Stimulated activated CD8-positive, alpha-beta memory T cell treated with anti-CD3 and anti-CD28 coated beads, Interleukin-7, amount 100 ng/mL, for 1 hour (primary cell): ENCODE measurements at places on chromosomes 2 and 18.
A peak's percentile ranks its signal among the peaks of the same experiment; 100 is the strongest.

DNA sequence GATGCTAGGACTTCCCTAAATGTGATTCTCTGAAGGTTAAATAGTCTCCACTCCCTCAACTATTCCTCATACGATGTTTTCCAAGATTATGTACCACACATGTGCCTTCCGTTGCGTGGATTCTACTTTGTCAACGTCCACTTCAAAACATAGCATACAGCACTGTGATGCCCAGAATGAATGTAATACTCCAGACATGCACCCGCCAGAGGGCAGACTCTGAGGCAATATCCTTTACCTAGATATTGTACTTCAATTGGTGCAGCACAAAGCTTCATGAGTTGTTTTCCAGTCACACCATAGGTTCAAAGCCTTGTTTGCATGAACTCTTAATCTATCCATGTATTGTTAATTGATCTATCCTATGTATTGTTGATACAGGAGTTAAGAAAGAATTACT is 201.0 kb upstream of the NABP1 start:
- DNase-seq: no peak

GRCh38 chr2:7953195-7953594 is 728.7 kb upstream of the ID2 start:
- no peak for DNase-seq

DNA sequence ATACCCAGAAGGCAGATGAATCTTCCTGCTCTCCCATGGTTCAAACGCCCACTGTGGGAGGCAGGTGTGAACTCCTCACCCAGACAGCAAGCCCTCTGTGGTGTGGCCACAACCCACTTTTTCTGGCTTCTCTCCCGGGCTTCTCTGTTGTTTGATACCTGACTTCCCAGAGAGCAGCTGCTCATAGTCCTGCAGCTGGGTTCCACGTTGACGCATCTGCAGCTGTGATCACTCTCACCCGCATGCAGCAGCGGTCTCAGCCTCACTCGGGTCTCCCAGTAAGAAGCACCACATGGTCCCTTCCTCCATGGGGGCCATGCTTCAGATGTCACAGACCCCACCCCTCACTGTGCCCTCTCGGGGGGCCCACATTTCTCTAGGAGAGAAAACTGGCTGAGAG is 3.5 kb downstream of the ASPRV1 start:
- no peak for DNase-seq

- DNase-seq: no peak
Measured at GRCh38 chr18:41600693-41601391, 354.2 kb upstream of the PIK3C3 start.

GRCh38 chr2:121197369-121198091 is 87.5 kb downstream of the TFCP2L1 start:
- no peak for DNase-seq

DNA sequence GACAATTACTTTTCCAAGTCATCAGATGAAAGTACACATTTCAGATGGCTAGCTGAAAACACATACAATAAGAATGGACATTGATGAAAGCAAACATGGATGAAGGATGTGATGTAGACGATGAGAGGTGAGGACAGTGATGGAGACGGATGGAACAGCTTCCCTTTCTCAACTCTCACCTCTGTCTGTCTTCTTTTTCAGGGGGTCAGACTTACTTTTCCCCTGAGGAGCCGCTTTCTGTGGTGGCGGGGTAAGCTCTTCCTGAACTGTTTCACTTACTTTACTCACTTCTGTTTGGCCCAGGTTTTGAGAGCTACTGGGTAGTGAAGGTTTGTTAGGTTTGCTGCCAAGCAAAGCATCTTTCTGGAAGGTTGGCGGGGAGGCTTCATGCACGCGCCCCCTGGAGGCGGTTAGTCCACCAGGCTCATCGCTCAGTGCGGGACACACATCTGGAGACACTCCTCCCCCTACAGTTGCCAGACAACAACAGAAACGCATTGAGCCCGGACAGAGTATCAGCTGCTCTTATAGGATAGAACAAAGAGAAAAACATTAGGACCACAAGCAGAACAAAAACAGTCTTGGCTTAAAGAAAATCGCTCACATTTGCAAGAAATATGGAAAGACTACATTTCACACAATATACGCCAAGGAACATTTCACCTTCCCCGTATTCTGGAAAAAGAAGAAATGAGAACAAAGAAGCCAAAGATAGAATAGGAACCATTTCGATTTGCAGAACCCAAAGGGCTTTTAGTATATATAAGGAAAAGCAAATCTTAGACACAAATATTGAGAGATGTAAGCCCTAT is 90.5 kb downstream of the MYOM1 start:
- DNase-seq: peak; percentile 72

DNA sequence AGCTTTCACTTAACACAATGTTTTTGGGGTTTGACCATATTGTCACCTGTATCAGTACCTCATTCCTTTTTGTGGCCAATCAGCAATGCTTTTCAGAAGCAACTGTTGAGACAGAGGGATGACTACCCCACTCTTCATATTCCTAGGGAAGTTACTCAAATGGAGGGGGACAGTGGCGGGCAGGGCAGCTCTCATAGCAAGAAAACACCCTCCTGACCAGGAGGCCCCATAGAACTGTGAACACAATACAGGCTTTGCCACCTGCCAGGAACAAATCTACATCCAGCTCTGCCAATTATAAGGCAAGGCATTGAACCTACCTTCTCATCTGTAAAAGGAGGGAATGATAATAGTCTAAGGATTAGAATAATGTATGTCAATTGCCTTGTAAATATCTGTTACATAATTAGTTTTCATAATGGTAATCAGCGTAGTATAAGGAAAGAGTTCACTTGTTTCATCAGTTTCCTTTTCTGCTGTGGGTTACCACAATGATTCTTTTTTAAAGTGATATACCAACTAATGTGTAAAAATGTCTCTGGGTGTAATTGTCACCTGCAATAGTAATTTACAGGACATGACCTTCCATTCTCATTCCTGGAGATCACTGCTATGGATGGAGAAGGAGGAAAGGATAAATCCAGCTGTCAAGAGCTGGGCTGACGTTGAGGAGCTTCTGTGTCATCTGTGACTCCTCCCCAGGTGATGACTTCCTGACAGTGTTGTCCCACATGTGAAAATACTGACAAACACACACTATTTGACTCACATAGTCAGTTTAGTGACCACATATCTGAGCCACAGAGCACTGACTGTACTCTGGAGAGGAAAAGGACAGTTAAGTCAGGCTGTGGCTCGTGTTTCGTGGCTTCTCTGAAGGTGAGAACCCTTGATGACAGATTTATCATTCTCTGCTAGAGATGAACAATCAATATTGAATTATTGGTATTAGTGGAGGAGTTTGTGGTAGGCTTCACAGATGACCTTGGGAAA is 13.5 kb downstream of the ALPK2 start:
- DNase-seq: peak; percentile 18

- DNase-seq: no peak
Measured at GRCh38 chr2:201349601-201350000, 7.5 kb downstream of the FLACC1 start.

GRCh38 chr18:10029711-10030110 is 115.9 kb downstream of the VAPA start:
- DNase-seq: no peak

DNA sequence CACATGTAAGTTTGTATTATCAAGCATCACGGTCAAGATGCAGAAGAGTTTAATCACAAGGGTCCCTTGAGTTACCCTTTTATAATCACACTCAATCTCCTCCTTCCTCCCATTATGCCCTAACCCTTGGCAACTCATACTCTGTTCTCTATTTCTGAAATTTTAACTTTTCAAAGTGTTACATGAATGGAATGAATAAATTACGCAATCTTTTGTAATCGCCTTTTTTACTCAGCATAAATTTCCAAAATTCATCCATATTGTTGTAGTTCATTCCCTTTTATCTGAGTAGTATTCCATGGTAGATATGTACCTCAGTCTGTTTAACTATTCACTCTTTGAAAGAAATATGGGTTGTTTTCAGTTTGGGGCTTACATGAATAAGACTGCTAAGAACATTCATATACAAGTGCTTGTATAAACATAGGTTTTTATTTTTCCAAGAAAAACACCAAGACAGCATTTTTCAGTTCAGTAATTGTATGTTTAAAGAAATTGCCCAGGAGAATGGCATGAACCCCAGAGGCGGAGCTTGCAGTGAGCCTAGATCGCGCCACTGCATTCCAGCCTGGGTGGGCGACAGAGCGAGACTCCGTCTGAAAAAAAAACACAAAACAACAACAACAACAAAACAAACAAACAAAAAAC is 430.9 kb upstream of the KCNH7 start:
- DNase-seq: no peak

GRCh38 chr2:80527119-80527518 is 222.6 kb upstream of the LRRTM1 start:
- no peak for DNase-seq

- DNase-seq: no peak
Measured at GRCh38 chr2:102041351-102041750, 49.6 kb downstream of the IL1R2 start.

- DNase-seq: no peak
Measured at GRCh38 chr2:887639-888038, 63.0 kb upstream of the SNTG2 start.

DNA sequence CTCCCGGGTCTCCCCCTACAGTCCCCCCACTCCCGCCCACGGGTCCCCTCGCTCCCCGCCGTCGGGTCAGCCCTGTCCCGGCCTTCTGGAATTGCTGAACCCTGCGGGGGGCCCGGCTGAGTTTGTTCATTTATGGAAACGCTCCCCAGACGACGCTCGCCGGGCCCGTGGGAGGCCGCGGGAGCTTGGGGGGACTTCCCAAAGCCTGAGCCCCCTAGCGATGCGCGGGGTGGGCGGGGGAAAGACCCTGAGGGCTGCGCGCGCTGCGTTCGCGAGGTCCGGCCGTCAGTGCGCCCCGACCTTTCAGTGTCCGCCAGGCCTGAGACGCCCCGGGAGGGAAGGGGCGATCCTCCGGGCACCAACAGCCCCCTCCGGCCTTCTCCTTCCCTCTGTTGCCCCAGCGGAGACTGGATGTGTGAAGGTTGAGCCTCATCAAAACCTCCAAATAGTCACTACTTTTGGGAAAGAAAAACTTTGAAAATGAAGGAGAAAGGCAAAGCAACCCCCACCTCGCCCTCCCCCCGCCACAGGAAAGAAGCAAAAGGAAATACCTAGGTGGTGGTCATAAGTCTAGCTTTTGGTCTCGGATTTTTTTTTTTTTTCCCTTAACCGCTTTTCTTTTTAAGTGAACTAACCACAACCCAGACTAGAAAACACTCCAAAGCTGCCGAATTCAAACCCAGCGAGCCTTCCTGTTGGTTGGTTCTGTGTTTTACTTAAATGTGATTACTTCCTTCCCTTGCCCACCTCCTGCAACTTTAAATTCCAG is 509 bp upstream of the CYS1 start:
- no peak for DNase-seq

GRCh38 chr18:32049393-32050171 is 31.0 kb downstream of the RNF125 start:
- peak; percentile 19 for DNase-seq

GRCh38 chr18:183769-184168 is 25.4 kb downstream of the USP14 start:
- DNase-seq: no peak

DNA sequence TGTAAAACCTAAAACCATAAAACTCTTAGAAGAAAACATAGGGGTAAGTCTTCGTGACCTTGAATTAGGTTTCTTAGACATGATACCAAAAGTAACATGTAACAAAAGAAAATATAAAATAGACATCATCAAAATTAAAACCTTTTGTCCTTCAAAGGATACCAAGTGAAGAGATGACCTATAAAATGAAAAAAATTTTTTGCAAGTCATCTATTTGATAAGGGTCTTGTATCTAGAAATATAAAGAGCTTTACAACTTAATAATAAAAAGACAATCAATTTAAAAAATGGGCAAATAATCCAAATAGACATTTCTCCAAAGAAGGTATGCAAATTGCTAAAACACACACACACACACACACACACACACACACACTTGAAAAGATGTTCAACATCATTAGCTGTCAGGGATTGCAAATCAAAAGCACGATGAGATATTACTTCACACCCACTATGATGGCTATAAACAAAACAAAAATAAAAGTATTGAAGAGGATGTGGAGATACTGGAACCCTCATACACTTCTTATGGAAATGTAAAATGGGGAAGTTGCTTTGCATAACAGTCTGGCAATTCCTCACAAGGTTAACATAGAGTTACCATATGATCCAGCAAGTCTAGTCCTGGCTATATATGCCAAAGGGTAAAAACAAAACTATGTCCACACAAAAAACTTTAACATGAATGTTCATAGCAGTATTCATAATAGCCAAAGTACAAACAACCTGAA is 23.3 kb downstream of the SPDYA start:
- DNase-seq: no peak

GRCh38 chr2:134846213-134846612 is 7.8 kb downstream of the ACMSD start:
- no peak for DNase-seq

- no peak for DNase-seq
Measured at GRCh38 chr18:1273469-1273868, 368.8 kb downstream of the ADCYAP1 start.
